ENCODE measurements at places on chromosomes 1 and 21.

GRCh38 chr1:28091043-28091781 lies 2.8 kb upstream of the EYA3 start:
- peak; percentile 66 for DNase-seq

DNA sequence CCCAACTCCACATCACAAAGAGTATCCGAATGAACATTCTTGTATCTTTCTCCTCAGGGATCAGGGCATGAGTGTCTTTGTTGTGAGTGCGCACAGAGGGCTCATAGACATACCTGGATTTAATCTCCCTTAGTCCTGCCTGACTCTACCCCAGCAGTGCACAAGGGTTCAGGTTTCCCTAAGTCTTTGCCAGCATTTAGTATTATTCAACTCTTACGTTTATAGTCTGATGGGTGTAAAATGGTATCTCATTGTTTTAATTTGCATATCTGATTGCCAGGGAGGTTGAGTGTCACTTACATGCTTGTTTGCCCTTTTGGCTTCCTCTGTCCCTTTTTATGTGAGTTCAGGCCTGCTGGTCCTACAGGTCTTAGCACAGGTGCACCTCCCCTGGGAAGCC lies 49.5 kb downstream of the FOXD2 start:
- no peak for DNase-seq

GRCh38 chr1:160143695-160144094 lies 7.7 kb upstream of the ATP1A4 start:
- no peak for DNase-seq

- DNase-seq: no peak
Observed at GRCh38 chr1:154434346-154435085, 29.4 kb downstream of the IL6R start.

- no peak for DNase-seq
Observed at GRCh38 chr1:226021401-226021800, 22.3 kb upstream of the SDE2 start.

GRCh38 chr21:36260030-36260787 lies 59.8 kb upstream of the MORC3 start:
- peak; percentile 70 for DNase-seq

DNA sequence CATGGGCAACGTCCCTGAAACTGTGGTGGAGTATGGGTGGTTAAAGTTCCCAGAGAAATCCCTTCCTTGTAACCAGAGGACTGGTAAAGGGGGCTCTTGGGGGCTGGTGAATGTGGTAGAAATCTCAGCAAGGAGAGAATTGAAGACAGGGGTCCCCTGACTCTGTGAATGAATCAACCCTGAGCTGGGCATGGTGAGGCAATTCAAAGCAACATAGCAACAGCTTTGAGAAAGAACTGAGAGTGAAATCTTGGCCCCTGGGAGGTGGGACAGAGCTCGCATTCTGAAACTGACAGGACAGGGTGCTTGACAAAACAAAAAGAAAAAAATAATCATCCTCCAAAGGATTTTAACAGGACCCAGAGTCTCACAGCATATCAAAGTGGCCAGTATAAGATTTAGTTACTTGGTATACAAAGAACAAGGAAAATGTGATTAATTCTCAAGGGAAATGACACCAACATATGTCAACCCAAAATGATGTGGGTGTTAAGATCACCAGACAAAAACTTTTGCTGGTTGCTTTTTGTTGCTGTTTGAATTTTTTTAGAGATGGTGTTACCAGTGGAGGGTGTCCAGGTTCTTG lies 11.7 kb upstream of the SUMO3 start:
- DNase-seq: no peak

DNA sequence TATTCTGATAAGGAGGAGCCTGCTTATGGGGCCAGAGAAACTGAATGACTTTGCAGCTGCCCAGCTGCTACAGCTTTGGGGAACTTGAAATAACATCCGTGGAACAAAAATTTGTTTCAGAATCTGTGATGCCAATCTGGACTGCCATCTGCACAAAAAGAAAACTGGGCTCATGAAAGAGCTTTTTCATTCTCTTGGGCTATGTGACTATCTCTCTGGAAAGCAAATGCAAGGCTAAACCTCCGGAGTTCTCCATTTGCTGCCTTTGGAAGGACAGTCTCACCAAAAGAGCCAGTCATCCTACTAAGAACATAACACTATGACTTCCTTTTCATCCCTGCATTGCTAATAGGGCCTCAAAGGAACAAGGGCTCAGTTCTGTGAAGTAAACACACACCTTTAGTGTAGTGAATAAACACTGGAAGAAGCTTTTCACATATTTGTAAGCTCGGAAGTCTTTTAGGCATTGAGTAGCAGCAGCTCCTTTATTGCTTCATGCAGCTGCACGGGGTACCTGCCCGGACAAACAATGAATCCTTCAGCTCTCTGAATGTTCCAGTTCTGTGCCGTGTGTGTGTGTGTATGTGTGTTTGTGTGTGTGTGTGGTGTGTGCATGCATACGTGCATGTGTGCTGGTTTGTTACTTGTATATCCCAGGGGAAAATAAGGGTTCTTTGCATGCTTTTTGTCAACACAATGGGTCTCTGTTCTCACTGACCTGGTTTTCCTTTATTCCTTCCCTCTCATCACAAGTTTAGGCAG lies 255.5 kb upstream of the SGIP1 start:
- no peak for DNase-seq

GRCh38 chr1:204443260-204443619 lies 31.6 kb upstream of the PPP1R15B start:
- DNase-seq: no peak

- peak; percentile 35 for DNase-seq
Observed at GRCh38 chr1:32816676-32817158, 441 bp downstream of the YARS1 start.

DNA sequence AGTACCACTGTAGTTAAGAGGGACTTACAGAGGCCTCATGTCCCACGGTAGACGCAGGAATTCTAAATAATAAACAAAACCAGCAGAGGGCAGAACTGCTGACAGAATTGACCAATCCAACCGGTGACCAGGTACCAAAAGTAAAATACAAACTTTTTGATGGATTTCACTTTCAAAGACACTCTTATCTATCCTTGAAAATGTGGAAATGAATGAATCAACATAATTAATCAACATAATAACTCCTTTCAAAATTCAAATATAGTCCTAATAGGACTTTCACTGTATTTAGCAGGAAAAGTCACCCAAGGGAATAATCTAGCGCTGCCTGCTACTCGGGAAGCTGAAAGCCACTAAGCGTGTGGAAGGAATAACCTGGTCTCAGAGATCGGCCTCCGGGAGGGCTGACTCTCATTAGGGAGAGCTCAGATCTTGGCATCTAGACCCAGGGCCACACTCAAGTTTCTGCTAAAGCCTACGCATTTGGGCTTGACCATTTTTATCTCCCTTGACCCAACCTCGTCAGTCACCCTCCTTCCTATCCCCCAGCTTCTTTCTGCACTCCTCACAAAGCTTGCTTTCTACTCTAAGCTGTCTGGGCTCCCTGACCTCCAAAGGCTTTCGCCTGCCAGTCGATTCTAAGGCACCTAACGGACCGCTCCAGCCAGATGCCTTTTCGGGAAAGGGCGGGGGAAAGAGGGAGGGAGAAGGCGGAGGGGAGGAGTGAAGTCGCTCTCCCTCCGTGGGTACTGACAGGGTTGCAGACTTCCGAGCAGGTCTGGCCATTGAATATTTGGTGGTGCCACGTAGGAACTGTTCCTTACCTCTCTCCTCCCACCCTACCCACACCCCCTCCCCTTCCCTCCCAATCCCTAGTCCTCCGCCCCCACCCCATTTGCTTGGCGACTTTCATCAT lies 1.6 kb downstream of the COL11A1 start:
- DNase-seq: no peak

- DNase-seq: peak; percentile 81
Observed at GRCh38 chr1:184388319-184388889, 1.6 kb downstream of the C1orf21 start.

DNA sequence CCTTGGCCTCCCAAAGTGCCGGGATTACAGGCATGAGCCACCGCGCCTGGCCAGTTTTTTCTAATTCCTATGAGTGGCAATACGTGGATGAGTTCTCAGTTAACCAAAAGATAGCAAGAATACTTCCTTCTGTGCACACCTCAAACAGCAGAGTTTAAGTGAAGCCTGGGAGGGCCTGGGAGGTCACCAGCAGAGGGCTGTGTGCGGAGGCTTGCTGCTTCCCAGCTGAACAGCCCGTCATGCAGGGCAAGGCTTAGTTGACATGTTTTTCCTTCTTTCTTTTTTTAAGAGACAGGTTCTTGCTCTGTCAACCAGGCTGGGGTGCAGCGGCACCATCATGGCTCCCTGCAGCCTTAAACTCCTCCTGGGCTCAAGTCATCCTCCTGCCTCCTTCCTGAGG lies 17.8 kb downstream of the GNG4 start:
- DNase-seq: no peak

GRCh38 chr1:29633771-29634170 lies 397.4 kb downstream of the PTPRU start:
- no peak for DNase-seq

GRCh38 chr1:103191327-103191726 lies 83.0 kb upstream of the COL11A1 start:
- DNase-seq: no peak

DNA sequence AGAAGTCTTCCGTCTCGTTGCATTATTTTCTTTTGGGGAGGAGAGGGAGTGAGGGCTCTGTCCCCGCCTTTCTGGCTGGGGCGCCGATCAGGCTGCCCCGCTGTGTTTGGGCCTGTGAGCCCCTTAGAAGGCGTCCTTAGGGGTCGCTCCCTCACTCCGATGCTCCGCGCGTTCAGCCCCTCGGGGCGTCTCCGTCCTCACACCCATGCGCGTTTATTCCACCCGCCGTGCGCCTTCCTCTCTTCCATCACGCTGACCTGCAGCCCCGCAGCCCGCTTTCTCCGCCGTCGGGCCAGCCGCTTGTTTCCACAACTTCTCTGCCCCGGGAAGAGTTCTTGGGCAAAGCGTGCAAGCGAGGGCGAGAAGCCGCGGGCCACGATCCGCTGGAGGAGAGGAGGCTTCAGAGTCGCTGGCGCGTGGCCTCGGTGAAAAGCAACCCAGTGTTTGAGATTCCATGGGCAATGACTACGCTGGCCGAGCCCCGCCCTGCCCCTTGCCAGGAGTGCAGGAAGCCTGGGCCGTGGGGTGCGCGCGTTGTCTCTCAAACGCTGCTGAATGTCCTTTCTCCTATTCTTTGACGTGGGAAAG lies 27.7 kb downstream of the TRIM11 start:
- peak; percentile 42 for DNase-seq

GRCh38 chr1:45569571-45569961 lies 14.3 kb upstream of the NASP start:
- DNase-seq: no peak

DNA sequence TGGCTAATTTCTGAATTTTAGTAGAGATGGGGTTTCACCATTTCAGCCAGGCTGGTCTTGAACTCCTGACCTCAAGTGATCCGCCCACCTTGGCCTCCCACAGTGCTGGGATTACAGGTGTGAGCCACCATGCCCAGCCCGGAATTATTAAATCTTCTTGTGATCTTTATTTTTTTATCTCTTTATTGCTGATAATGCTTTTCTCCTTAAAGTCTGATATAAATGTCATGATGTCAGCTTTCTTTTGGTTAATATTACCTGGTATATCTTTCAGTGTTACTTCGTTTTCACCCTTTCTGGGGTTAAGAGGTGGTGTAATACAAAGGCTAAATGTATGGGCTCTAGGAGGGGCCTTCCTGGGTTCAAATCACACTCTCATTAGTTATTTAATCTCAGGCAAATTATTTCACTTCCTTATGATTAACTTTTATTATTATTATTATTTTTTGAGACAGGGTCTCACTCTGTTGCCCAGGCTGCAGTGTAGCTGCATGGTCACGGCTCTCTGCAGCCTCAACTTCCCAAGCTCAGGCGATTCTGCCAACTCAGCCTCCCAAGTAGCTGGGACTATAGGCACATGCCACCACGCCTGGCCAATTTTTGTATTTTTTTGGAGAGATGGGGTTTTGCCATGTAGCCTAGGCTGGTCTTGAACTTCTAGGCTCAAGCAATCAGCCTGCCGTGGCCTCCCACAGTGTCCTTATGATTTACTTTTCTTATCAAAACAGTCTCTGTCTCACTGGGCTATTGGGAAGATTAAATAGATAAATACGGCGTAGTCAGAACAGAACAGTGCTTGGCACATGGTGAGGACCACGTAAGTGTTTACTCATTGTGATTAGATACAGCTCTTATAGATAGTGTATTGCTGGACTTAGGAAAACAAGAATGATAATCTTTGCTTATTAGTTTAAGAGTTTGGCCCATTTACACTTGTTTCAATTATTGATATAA lies 216.5 kb downstream of the URB2 start:
- peak; percentile 16 for DNase-seq

GRCh38 chr1:17535300-17535936 lies 4.1 kb upstream of the ARHGEF10L start:
- no peak for DNase-seq

DNA sequence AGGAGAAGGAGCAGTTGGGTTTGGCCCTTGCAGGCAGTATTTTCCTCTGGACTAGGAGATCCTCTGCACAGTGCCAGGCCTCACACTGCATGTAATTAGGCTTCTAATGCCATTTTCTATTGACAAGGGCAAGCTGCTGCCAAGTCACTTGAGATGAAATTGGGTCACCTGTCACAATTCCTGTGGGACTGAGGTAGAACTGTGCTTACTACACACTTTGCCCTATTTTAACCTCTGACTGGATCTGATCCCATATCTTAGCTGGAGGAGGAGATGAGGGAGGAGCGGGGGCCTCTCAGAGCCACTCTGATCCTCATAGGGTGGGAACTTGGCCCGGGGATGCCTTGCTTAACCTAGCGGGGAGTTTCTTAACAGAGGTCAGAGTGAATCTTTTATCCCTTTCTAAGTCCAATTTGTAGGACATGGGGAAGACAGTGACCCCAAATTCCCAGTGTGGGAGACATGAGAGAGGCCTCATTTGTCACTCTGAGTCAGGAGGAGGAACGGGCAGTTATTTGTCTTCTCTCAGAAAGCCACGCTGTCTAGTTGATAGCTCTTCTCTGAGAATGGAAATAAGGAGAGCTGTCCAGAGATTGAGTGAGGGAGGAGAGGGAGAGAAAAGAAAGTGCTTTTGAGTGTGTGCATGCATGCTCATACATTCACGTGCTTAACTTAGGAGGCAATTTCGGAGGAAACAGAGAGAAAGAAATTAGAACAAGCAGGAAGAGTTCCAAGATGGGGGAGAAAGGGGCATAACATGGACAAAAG lies 121.3 kb downstream of the CACNA1E start:
- no peak for DNase-seq

- DNase-seq: no peak
Observed at GRCh38 chr1:205810448-205811157, 2.4 kb downstream of the SLC41A1 start.

DNA sequence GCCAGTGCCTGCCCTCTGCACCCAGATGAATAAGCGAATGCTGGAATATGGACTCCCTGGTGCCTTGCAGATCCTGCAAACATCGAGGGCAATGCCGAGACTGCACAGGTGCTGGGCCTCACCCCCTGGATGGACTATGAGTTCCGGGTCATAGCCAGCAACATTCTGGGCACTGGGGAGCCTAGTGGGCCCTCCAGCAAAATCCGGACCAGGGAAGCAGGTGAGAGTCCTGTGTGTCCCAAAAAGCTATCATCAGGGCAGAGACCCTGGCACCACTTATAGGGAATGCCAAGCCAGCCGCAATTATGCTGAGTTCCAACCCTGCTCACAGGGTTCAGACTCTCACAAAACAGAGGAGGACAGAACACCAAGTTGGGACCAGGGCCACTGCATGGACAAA lies 17.2 kb downstream of the TMEM81 start:
- no peak for DNase-seq

- DNase-seq: no peak
Observed at GRCh38 chr1:21645550-21645949, 23.6 kb downstream of the RAP1GAP start.

Data from Daoy (cell line).